Activated CD8-positive, alpha-beta memory T cell treated with anti-CD3 and anti-CD28 coated beads for 24 hours (primary cell): ENCODE measurements at places on chromosomes 6 and 20.
A peak's percentile ranks its signal among the peaks of the same experiment; 100 is the strongest.

- DNase-seq: no peak
Observed at GRCh38 chr20:10729785-10730184, 56.0 kb upstream of the JAG1 start.

GRCh38 chr6:17226786-17227233 is 54.4 kb upstream of the RBM24 start:
- DNase-seq: no peak

DNA sequence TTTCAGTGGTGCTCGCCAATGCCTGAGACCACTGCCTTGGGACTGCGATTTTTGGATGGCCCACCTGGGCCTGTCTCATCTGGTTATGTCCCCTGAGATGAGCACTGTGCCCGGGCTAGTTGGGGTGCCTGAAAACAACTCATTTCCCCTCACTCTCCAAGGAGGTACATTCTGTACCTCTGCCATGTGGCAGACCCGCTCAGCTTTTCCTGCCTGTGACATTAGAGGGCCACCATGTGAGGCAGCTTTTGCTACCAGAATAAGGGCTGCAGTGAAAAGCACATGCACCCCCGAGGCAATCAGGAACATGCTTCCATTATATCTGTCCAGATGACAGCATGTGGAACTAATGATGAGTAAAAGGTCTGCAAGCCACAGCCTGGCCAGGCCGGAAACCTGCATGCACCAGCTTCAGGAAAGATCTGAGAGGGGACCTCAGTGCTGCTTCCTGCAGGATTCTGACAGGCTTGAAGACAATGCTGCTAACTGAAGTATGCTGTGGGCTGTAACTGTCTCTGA is 11.3 kb upstream of the SRSF6 start:
- DNase-seq: no peak

- DNase-seq: no peak
Observed at GRCh38 chr6:104887350-104887749, 27.6 kb upstream of the HACE1 start.

- DNase-seq: no peak
Observed at GRCh38 chr20:62772619-62772989, 23.7 kb upstream of the MRGBP start.

GRCh38 chr20:7327810-7328209 is 560.3 kb downstream of the BMP2 start:
- no peak for DNase-seq

DNA sequence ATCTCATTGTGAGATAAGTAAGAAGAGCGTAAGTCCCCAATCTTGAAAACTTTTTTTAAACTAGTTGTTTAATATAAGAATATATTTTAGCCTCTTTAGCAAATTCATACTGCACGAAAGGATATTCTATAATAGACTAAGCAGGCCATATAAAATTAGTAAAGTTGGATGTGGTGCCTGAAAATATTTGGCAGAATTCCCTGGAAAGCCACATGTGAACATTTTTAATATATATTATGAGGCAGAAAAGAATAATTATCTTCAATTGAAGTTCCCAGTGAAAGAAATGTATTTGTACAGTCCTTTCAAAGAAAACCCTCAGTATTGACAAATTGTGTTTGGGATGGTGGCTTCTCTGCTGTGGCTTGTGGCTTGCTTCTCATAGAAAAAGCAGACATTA is 237.5 kb upstream of the JAG1 start:
- DNase-seq: no peak

DNA sequence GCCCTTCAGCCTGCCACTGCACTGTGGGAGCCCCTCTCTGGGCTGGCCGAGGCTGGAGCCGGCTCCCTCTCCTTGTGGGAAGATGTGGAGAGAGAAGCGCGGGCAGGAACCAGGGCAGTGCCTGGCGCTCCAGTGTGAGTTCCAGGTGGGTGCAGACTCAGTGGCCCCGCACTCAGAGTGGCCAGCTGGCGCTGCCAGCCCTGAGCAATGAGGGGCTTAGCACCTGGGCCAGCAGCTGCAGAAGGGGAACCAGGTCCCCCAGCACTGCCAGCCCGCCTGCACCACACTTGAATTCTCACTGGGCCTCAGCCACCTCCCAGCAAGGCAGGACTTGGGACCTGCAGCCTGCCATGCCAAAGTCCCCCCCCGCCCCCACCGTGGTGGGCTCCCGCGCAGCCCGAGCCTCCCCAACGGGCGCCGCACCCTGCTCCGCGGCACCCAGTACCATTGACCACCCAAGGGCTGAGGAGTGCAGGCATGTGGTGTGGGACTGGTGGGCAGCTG is 205.9 kb downstream of the CLVS2 start:
- no peak for DNase-seq

DNA sequence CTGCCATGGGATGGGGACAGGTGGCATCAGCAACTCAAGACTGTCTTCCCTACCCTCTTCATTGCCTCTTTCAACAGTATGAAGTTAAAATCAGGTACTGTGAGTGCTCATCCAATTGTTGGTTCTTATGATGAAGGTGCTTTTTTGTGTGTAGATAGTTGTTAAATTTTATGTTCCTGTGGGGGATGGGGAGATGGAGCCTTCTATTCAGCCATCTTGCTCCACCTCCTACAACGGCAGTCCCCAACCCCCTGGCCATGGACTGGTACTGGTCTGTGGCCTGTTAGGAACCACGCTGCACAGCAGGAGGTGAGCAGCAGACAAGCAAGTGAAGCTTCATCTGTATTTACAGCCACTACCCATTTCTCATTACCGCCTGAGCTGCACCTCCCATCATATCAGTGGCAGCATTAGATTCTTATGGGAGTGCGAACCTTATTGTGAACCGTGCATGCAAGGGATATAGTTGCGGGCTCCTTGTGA is 47.8 kb upstream of the TOP1 start:
- peak; percentile 21 for DNase-seq

- no peak for DNase-seq
Observed at GRCh38 chr6:80165143-80165542, 58.7 kb downstream of the BCKDHB start.

- DNase-seq: no peak
Observed at GRCh38 chr6:82264824-82265223, 17.3 kb upstream of the IBTK start.

DNA sequence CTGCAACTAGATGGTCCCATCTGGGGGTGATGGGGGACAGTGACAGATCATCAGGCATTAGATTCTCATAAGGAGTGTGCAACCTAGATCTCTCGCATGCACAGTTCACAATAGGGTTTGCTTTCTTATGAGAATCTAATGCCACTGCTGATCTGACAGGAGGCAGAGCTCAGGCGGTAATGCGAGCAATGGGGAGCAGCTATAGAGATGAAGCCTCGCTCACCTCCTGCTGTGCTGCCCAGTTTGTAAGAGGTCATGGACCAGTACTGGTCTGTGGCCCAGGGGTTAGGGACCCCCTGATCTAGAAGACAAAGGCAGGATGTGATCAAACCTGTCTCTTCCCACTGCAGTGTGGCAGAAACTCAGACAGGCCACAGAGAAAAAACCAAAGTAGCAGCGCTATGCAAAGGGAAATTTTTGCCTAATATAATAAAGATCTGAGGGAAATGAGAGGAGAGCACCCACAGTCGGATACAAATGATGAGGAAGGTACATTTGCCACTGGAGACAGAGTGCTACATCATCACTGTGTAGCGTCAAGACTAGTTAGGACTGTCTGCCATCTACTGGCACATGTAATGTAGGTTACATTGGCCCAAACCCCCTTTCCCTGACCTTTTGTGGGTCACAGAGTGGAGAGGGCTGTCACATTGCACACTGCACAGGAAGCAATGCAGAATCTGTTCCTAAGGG is 4.1 kb upstream of the LY86 start:
- no peak for DNase-seq

DNA sequence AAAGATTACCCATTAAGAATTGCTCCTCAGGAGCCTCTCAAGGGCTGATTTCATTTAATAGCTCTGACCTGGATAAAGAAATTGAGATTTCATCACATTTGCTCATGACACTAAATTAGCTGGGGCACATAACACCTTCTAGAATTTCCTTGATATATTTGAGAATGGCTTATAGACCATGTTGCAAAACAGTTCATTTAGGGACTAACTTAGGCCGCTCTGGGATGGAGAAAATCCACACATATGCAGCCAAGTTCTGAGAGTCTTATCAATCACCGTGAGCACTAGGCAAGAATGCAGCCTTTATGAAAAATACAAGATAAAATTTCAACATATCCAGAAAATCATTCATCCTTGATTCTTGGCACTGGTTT is 91.0 kb upstream of the MCHR2 start:
- no peak for DNase-seq

GRCh38 chr6:127190552-127190951 is 72.1 kb downstream of the RSPO3 start:
- DNase-seq: no peak

GRCh38 chr6:125314009-125314581 is 12.3 kb upstream of the HDDC2 start:
- peak; percentile 63 for DNase-seq

DNA sequence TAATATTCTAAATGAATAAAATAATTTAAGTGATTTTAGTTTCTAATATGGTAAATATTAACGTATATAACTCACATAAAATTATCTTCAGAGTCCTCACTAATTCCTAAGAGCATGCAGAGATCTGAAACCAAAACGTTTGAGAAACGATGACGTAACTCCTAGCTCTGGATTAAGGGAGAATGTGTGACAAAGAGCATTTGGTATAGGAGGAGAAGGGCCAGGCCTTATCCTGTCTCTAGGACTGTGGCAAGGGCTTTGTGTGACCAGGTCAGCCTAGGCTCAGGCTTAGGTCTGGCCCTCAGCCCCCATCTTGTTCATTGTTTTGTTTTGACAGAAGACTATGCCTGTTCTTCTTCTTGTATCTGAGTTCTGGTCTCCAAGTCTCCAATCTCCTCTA is 19.2 kb upstream of the POLR1H start:
- no peak for DNase-seq

- DNase-seq: no peak
Observed at GRCh38 chr6:78526432-78526831, 340.9 kb upstream of the IRAK1BP1 start.

DNA sequence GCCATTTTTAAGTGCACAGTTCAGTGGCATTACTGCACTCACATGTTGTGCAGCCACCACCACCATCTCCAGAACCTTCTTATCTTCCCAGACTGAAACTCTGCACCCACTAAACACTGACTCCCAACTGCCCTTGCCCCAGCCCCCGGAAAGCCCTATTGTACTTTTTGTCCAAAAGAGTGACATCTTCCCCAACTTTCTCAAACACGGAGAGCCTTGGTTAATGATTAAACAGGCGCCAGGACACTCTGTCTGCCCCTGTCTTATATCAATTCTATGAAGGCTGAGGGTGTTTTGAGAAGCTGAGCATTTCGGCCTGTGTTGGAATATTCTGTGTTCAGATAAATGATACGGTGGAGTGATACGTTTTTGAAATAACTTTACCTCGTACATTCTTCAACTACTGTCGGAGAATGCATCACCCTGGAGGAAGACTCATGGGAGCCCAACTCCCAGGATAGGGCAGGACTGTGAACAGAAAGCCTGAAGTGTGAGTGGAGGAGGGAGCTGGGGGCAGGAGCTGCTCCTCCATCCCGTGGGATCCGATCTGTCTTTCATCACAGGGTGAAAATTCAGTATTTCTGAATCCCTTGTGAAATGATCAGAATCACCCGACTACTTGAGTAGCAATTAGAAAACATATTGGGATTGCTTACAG is 68.7 kb upstream of the FOXC1 start:
- DNase-seq: no peak

- DNase-seq: no peak
Observed at GRCh38 chr6:160259143-160259425, 463 bp upstream of the SLC22A2 start.

- DNase-seq: no peak
Observed at GRCh38 chr6:84428300-84428907, 201.0 kb upstream of the CEP162 start.

DNA sequence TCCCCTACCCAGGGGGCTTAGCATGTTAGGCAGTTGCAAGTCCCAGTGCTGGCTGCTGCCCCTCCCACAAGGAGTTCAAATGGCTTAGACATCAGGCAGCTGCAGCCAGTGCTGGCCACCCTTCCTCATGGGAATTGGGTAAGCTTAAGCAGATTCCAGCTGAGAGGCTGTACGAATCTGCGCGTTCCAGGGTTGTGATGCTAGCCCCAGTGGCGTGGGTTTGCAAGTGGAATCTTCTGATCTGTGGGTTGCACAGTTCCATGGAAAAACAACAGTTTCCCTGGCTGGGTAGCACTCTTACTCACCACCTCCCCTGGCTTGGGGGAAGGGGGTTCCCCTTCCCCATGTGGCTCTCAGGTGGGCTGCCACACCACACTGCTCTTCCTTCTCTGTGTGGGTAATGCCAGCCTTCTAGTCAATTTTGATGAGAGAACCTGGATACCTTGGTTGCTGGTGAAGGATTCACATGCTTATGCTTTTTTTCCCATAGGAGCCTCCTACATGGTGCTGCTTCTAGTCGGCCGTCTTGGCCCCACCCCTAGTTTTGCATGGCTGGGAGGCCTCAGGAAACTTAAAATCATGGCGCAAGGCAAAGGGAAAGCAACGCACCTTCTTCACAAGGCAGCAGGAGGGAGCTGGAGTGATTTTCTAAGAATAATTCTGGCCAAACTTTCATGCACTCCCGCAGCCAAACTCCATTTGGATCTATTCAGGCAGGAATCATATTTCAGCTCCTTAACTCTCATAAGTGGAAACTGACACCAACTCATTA is 13.0 kb downstream of the DYNLT2 start:
- DNase-seq: no peak

GRCh38 chr6:33694977-33695376 is 16.5 kb downstream of the UQCC2 start:
- DNase-seq: no peak

- no peak for DNase-seq
Observed at GRCh38 chr6:99841297-99841696, 152.7 kb downstream of the MCHR2 start.

DNA sequence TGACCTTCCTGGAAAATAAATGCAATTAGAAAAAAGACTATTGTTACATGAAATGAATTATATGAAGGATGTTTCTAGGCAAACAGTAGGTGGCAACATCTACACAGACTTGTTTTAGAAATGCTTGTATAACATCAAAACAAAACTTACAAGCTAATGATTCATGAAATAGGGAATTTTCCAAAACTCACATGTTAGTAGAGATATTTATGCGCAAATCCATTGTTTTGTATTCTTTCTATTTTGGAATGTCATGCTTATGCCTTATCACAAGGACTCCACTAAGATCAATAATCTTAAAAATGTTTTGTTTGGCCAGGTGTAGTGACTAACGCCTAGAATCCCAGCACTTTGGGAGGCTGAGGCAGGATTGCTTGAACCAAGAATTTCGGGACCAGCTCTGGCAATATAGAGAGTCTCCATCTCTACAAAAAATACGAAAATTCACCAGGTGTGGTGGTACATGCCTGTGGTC is 32.3 kb upstream of the LGSN start:
- DNase-seq: no peak

GRCh38 chr6:36559011-36559793 is 11.9 kb upstream of the STK38 start:
- DNase-seq: no peak

- DNase-seq: no peak
Observed at GRCh38 chr6:14344486-14344885, 226.9 kb downstream of the CD83 start.

DNA sequence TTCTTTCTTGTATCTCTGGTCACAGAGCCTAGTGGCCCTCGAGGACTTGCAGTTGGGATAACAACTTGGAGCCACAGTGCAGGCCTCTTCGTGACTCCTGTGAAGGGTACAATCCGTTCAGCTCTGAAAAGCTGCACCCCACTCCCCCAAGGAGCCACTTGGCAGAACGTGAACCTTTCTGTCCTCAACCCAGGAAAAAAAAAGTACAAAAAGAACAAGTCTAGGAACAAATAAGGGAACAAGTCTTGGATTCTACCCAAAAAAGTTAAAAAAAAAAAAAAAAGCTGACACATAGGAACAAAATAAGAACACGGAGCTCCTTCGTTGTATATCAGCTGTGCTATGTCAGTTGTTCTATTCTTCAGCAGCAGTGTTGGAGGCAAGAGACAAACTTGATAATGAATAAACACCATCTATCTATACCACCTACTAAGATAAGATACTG is 77.9 kb upstream of the TULP1 start:
- no peak for DNase-seq
